ENCODE measurements at places on chromosomes 7 and 10.

DNA sequence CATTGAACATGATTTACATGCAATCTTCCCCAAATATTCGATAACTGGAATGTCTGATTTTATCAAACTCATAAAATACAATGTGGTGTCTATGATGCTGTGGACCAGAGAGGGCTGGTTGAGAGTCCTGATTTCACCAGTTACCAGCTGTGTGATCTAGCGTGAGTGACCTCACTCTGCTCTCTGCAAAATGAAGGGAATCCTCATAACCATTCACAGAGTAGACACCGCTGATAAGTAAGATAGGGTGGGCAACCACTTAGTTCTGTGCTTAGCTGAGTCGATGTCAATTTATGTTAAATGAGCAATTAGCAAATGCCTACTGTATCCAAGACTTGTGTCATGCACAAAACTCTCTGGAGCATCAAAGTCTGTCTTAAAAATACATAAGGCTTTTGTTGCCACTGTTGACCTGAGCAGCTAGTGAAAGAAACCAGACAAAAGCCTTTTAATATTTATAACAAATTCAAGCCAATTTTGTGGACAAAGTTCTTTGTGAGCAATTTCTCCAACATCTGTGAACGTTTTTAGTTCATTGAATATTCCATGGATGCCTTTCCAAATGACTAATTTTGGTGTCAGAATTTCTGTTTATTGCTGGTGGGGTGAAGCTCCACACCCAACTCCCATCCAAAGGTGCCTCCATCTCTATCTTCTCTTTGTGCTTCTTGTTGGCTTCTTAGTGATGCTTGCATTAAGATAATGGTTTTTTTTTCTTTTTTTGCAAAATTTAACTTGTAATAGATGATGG, 314.2 kb downstream of the ADRA2A start:
- DNase-seq = no peak

- DNase-seq = no peak
Measured at GRCh38 chr7:20095436-20095835, 121.7 kb downstream of the MACC1 start.

DNA sequence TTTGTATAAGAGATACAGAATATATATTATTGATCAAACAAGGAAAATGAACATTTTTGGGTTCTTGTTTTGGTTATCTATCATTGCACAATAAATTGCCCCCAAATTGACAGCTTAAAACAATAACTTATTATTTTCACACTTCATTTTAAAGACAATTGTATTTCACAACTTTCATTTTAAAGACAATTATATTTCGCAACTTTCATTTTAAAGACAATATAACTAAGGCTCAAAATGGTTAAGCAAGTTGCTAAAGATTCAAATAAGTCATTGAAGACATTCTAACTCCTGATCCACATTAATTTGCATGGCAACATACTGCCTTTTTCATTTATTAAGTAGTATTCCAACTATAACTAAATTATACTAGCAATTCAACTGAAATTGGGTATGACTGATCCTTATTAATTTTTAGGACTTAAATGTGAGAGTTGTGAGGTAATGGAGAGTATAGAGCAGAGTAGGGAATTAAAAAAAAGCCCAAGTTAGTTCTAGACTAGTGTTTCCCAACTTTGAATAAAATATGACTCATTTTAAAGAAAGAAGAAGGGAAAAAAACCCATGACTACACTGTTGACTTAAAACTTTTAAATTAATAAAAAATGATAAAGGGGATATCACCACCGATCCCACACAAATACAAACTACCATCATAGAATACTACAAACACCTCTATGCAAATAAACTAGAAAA, 9.9 kb upstream of the STEAP2 start:
- no peak for DNase-seq

- DNase-seq = no peak
Measured at GRCh38 chr7:39536951-39537350, 29.3 kb upstream of the YAE1 start.

GRCh38 chr10:20954519-20954918, 57.4 kb upstream of the NEBL start:
- DNase-seq = no peak

- DNase-seq = no peak
Measured at GRCh38 chr10:55820071-55820470, 541.0 kb downstream of the ZWINT start.

DNA sequence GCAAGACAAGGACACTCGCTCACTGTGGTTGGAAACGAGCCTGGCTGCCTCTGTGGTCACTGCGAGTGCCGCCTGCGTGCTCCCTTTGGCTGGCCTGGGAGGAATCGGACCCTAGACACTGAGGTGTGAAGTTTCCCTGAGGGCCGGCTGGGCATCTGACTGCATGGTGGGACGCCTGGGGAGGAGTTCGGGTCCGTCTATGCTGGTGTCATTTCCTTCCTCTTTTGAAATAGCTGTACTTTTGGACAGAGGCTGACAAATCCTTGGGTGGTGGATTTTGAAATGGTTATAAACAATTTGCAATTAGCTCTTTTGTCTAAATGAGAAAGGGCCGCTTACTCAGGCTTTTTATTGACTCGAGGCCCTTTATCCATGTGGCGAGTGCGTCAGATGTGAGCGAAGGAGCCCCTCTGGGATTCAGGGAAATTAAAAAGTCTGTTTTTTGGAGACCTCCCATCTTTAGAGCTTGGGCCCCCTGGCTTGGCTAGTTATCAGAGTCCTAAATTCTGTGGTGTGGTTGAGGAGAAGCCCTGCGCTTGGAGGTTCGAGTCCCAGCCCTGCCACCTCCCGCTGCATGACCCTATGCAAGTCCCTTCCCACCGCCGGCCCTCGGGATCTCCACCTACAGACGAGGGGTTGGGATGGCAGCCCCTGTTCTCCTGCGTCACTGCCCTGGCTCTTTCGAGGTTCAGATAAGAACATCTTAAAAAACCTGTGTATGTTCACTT, 147.1 kb downstream of the RGS10 start:
- no peak for DNase-seq

DNA sequence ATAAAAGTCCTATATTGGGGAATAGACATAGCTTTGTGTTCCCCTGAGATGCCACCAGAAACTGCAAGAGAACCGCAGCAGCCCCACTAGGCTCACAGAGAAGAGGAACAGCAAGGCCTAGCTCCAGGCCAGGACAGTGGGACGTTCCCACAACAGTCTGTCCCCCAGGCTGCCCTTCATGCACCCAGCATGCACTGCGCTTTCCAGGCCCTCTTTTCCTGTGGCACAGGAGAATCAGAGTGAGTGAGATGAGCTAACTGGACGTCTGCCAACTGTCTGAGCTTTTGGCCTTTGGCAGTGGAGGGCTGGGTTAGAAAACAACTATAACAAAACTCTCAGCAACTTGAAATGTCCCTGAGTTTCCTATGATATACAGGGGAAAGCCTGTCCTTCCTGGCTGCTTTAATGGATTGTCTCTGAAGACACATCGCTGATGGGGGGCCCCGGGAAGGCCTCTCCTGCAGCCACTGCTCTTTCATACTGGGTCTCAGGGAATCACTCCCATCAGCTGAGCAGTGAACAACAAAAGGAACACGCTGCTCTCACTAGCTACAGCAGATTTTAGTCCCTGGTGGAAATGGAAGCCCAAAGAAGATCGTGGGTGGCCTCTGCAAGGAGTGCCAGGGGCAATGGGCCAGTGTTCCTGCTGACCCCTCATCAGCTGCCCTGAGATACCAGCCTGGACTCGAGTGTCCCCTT, 53.5 kb downstream of the PODXL start:
- no peak for DNase-seq

GRCh38 chr7:94368371-94368791, 26.3 kb upstream of the COL1A2 start:
- DNase-seq = no peak

DNA sequence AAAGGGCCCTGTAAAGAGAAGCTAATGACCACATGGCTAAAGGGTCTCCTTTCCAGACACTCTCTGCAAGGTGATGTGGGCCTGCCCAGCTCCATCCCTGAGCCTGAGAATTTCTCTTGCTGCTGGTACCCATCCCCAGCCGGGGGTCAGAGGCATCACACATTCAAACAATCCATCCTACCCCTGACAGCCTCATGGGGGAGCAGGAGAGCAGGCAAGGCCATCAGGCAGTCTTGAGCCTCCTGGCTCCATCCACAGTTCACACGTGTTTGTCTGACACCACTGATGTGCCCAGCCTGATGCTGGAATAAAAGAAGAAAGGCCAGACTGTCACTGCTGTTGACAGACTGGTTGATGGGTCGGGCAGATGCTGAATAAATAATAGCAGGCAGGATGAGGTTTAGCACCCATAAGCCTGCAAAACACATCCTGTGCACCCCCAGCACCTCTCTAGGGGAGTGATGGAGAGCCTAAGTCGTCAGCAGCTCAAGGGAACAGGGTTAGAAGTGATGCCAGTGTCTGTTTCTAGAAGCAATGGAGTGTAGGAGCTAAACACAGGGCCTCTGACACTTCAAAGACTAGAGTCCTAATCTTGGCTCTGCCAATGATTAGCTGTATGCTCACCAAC, 43.5 kb downstream of the TLL2 start:
- peak; percentile 7 for DNase-seq

- no peak for DNase-seq
Measured at GRCh38 chr10:96325719-96326373, 21.6 kb downstream of the DNTT start.

DNA sequence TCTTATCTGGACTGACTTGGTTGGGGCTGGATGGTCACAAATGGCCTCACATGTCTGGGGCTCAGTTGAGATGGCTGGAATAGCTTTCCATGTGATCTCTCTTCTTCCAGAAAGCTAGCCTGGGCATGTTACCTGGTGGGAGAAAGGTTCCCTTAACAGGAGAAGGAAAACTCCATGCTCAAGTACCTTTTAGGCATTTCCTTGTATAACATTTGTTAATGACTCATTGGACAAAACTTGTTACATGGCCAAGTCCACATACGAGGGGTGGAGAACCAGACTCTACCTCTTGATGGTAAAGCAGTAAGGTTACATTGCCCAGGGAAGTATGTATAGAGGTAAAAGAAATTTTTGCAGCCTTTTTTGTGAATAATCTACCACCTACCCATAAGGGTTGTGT, 826.4 kb downstream of the LRMDA start:
- no peak for DNase-seq

GRCh38 chr7:33459340-33459751, 330.0 kb downstream of the BBS9 start:
- DNase-seq = no peak

GRCh38 chr7:128871050-128871449, 8.4 kb downstream of the ATP6V1F start:
- DNase-seq = no peak

DNA sequence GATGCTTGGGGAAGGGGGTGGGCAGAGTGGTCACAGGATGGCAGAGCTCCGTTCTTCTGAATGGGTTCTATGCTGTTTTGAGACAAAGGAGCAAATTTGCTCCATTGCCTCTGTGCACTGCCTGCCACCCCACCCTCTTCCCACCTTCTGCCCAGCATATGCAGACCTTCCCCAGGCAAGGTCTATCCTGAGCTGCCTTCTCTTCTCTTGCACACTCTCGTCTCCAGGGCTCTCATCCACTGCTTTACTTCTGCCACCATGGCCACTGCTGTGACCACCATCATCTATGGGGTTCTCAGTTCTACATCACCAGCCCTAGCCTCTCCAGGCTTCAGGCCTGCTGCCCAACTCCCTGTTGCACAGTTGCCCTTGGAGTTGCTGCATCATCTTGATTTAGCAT, 230.4 kb downstream of the TMEM178B start:
- DNase-seq = no peak

DNA sequence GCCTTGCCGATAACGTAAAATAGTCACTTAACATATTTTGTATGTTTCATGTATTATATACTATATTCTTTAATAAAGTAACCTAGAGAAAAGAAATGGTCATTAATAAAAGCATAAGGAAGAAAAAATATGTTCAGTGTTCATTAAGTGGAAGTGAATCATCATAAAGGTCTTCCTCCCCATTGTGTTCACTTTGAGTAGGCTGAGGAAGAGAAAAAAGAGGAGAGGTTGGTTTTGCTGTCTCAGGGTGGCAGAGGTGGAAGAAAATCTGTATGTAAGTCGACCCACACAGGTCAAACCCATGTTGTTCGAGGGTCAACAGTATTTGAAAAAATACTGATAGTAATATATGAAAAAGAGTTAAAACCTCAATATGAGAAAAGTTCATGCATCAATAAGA, 90.3 kb downstream of the GLCCI1 start:
- no peak for DNase-seq

- DNase-seq = no peak
Measured at GRCh38 chr10:128814024-128814423, 653.0 kb upstream of the MGMT start.

- DNase-seq = no peak
Measured at GRCh38 chr10:32105782-32106382, 49.7 kb upstream of the KIF5B start.

DNA sequence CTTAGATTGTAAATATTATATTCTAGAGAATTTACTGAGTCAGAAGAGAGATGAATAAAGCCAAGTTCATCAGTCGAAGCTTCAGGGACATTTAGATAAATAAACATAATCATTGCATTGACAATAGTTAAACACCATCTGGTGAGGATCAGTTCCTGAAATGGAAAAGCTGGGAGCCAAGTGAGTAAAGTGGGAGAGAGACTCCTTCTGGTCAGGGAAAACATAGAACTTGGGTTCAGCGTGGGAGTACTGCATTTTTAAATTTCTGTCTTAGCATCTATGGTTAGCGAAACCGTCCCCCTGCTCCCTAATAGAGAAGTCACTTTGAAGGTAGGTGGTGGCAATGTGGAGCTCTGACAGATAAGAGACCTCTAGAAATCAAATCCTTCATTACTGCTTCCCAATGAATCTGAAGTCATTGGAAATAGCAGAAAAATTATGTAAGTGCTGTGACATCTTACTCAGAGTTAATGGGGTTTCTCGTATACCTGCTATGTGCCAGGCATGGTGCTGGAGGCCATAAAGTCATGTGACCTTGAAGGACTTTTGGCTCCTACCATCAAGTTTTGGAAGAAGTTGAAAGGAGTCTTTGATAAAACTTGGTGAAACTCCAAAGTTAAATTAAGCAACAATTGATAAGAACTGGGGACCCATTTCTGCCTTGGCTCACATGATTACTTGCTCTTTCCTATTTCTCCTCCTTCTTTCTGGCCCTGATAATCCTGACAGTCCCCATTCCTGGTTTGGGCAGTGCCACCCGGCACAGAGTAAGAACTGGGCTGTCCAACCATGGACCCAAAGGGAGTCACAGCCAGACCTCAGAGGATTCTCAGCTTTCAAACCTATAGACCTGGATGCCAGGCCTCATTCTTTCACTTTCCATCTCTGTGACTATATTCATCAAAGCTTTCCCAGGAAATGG, 211.2 kb downstream of the C7orf25 start:
- no peak for DNase-seq
